ENCODE measurements at places on chromosomes 11 and 22. TPM values are rescaled to one million over a fixed set of nuclear protein-coding genes. Genes with fewer than 3 reads are reported as not detected.

ZNF143 gene
- 26.2 TPM for total RNA-seq

SYT13 gene
- not detected for total RNA-seq

PKDREJ gene
- total RNA-seq, result 0.09 TPM

HIRA gene
- 16.6 TPM for total RNA-seq

SLC5A4 gene
- total RNA-seq, result not detected

OR5A1 gene
- not detected for total RNA-seq

OR51F2 gene
- not detected for total RNA-seq

OR6A2 gene
- total RNA-seq, result 0.09 TPM

WT1 gene
- total RNA-seq, result not detected

FAM227A gene
- total RNA-seq, result 2.5 TPM

C11orf65 gene
- total RNA-seq, result 1.6 TPM

RFPL3 gene
- not detected for total RNA-seq

GRK3 gene
- 0.94 TPM for total RNA-seq

IL10RA gene
- not detected for total RNA-seq

TMEM25 gene
- total RNA-seq, result 11.2 TPM

TIGD3 gene
- total RNA-seq, result under 0.01 TPM

KDM4E gene
- total RNA-seq, result not detected

LRRN4CL gene
- total RNA-seq, result 36.9 TPM

TESMIN gene
- not detected for total RNA-seq

SPON1 gene
- total RNA-seq, result under 0.01 TPM

PLAAT5 gene
- not detected for total RNA-seq

RIBC2 gene
- total RNA-seq, result 0.32 TPM

All from bronchial smooth muscle cell (primary cell).